ENCODE measurements at places on chromosomes 5 and 9.

GRCh38 chr9:131717719-131718460 lies 22.0 kb downstream of the RAPGEF1 start:
- DNase-seq = no peak

- no peak for DNase-seq
Measured at GRCh38 chr5:139443831-139444453, 4.6 kb upstream of the DNAJC18 start.

- DNase-seq = peak; percentile 54
Measured at GRCh38 chr5:36045895-36046294, 20.8 kb downstream of the UGT3A2 start.

GRCh38 chr5:13662626-13663025 lies 281.9 kb downstream of the DNAH5 start:
- DNase-seq = no peak

- no peak for DNase-seq
Measured at GRCh38 chr5:176381423-176381822, 7.0 kb downstream of the NOP16 start.

GRCh38 chr5:127851964-127852363 lies 148.8 kb downstream of the CCDC192 start:
- no peak for DNase-seq

GRCh38 chr5:180201051-180201987 lies 7.7 kb downstream of the RASGEF1C start:
- DNase-seq = peak; percentile 6

DNA sequence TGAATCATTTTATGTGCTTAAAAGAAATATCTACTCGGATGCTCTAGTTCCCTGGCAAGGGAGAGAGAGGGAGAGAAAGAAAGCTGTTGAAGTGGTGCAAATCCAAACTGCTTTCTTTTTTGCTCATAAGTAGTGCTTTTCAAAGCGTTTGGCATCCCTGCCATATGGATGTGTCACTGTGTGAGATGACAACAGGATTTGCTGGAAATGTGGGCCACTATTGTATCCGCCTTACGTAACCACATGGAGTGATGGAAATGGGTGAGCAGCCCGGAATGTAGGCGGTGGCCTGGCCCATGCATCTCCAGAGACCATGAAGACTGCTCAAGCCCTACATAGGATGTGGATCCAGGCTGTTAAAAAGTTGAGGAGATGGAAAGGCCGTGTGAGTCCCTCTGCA lies 30.8 kb downstream of the TJP2 start:
- DNase-seq = no peak

GRCh38 chr9:27150746-27151406 lies 41.9 kb downstream of the TEK start:
- DNase-seq = no peak

- DNase-seq = no peak
Measured at GRCh38 chr5:97193355-97193688, 10.3 kb upstream of the RIOK2 start.

DNA sequence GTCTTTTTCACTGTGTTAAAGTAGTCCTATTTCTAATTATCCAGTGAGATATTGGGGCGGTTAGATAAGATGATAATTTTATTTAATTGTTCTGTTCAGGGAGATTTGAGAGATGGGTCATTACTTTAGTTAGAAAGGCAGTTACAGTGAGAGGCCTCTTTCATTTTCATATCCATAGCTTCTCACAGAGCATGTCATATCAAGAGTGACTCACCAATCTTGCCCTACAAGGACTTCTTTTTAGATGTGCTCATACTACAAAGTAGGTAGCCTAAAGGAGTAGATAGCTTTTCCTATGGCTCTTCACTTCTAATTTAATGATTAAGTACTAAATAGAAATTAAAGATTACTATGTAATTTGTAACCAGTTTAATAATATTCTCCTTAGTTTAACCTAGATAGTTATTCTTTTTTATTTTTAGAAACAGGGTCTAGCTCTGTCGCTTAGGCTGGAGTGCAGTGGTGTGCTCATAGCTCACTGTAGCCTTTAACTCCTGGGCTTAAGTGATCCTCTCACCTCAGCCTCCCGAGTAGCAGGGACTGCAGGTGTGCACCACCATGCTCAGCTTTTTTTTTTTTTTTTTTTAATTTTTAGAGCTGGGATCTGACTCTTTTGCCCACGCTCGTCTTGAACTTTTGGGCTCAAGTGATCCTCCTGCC lies 71.0 kb downstream of the FER start:
- no peak for DNase-seq

DNA sequence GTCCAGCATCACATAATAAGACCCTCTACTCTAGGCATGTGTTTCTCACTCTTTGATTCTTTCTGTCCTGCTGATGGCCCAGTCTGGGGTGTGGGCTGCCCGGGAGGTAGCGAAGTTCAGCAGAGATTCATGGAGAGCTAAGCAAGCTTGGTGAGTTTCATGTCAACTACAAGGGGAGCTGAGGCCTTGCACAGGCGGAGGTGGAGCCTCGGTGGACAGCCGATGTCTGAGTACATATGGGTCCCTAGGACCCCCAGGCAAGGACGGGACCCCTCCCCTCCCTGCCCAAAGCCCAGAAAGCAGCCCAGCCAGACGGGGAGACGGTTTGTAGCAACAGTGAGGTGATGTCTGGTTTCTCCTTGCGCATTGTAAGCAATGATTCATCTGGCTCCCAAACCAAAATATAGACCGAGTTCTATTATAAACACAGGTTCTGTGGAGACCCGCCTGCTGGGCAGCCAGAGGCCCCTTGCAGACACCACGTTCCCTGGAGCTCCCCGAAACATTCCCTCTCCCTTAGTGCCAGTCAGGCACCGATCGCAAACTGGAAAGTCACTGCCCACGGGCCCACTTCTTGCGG lies 45.5 kb downstream of the COL27A1 start:
- no peak for DNase-seq

DNA sequence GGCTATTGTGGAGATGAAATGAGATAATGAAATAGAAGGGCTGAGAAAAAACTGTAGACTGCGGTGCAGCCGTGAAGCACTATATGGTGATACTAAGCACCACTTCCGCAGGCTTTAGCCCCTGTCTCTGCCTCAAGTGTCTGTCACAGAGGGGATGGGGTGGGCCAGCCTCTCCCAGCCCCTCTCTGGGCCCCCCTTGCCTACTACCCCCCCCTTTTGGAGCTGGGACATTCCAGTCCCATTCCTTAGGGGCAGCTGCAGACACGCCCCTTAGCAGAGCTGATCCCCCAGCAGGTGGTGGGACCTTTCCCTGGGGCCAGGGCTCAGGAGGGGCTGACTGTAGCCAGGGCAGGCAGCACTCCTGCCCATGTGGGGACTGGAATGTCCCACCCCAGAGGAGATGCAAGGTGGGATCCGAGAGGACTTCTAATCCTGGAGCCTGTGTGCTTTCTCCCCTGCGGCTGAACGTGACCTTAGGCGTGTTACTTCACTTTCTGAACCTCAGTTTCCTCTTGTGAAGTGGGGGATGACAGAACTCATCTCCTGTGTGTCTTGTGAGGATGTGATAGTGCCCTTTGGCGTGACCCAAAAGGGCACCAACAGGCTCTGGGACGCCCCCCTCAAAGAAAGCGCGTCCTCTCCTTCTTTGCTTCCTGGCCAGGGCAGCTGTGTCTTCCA lies 1.9 kb downstream of the N4BP3 start:
- no peak for DNase-seq

DNA sequence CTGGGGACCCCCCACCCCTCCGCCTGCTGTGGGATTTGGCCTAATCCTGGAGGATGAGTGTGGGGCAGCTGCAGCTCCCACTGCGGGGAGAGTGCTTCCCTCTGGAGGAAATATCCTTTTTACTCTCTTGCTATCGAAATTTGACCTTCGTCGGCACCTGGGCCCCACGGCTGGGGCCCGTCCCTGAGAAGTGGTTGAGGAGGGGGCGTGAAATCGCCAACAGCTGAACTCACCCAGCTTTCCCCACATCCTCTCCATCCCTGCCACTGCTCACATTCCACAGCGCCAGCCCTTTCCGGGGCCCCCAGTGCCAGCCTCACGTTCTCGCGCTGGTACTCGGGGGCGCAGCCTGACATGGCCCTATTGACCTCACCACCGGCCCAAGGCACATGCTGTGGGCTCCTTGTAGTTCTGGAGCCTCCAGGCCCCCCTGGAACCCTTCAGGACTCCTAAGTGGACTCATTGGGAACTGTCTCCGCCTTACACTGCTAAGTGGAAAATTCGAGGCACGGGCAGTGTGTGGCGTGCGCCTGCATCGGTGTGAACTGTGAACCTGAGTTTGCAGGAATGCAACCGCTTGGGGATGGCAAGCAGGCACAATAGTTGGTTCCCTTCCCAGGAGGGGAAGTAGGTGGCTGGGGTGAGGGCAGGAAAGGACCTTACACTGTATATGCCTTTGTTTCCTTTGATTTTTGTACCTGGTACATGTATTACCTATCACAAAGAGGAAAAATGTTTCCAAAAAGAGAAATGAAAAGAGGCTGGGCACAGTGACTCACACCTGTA lies 19.2 kb downstream of the FGFR4 start:
- DNase-seq = no peak

DNA sequence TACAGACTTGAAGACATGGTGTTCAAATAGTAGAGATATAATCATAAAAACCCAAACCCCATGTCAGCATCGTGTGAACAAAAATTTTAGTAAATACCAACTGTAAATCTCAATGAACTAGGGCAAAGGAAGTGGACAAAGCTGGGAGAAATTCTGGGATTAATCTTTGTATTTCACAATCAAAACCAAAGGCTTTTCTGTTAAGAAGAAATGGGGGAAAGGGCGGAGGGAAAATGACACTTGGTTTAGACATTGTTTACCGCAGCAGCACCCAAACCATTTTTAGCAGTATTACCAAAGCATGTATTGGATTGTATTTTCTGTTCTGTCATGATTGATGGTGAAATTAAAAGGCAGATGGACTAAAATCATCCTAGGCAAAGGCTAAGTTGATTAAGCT lies 134.2 kb upstream of the PRSS3 start:
- no peak for DNase-seq

GRCh38 chr5:88602584-88602983 lies 280.4 kb downstream of the MEF2C start:
- no peak for DNase-seq

DNA sequence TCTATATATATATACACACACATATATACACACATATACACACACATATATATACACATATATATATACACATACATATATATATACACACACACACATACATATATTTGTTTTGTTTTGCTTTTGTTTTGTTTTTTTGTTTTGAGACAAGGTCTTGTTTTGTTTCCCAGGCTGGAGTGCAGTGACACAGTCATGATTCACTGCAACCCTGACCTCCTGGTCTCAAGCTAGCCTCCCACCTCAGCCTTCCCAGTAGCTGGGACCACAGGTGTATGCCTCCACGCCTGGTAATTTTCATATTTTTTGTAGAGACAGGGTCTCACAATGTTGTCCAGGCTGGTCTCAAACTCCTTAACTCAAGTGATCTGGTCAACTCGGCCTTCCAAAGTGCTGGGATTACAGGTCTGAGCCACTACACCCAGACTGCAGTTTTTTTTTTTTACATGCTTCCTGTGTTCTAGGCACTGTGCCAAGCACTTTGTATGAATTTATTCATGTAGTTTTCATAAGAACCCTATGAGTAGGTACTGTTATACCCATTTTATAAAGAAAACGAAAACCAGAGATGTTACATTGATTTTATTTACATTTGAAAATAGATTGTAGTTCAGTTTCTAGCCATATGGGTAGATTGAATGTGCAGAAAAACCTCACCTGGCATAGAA lies 120.7 kb downstream of the PBX3 start:
- no peak for DNase-seq

GRCh38 chr9:34653151-34654072 lies 1.4 kb downstream of the IL11RA start:
- DNase-seq = no peak

DNA sequence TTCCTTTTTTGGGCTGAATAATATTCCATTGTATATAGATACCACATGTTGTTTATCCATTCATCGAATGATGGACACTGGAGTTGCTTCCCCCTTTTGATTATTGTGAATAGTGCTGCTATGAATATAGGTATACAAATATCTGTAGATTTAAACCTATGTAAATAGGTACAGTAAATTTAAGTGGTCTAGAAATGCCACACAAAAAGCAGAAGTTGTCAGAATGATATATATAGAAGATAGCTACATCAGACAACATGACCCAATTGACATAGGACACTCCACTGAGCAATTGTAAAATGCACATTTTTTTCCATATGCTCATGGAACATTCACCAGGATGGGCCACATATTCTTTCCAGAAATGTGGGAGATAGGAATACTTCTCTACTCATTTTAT lies 77.6 kb downstream of the SMIM15 start:
- DNase-seq = no peak

- no peak for DNase-seq
Measured at GRCh38 chr5:125481506-125482465, 735.3 kb upstream of the ZNF608 start.

GRCh38 chr5:100852051-100852450 lies 51.0 kb downstream of the ST8SIA4 start:
- no peak for DNase-seq

GRCh38 chr5:84303315-84303714 lies 81.4 kb downstream of the EDIL3 start:
- no peak for DNase-seq

GRCh38 chr5:39200081-39200480 lies 19.3 kb downstream of the FYB1 start:
- DNase-seq = no peak

DNA sequence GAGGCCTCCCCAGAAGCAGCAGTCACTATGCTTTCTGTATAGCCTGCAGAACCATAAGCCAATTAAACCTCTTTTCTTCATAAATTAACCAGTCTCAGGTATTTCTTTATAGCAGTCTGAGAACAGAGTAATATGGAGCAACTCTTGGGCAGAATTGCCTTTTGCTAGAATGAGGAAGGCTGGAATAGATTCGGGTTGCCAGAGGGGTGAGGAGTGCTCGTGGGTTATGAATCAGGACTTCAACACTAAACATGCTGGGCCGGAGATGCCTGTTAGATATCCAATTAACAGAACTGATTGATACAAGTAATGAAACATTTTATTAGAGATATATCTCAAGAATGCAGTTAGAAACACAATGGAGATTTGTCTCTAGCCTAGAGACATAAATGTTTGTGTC lies 140.9 kb upstream of the MAP3K1 start:
- DNase-seq = no peak

- no peak for DNase-seq
Measured at GRCh38 chr5:160605266-160605665, 183.6 kb downstream of the PTTG1 start.

- DNase-seq = no peak
Measured at GRCh38 chr9:136004219-136004618, 43.0 kb upstream of the UBAC1 start.

- no peak for DNase-seq
Measured at GRCh38 chr9:36401897-36402480, 1.9 kb upstream of the RNF38 start.

DNA sequence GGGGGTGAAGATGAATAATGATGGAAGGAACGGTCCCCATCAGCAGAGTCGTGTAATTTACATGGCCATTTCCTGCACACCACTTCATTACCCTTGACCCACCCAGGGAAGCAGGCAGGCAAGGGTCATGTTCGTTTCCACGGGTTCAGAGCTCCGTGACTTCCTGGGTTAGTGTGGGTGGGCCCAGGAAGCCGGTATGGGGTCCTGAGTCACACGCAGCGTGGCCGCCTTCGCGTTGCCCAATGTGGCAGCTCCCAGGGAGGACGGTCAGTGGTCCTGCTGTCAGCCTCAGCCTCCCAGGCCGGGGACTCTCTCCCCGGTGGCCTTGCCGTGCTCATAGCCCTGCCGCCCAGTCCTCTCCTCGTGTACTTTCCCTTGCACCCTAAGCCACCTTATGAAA lies 5.1 kb upstream of the TERT start:
- DNase-seq = no peak

All from NCI-H526 treated with DMSO at 0.1 percent for 48 hours (cell line).